WTC11 (cell line): ENCODE measurements at places on chromosomes 11 and 22. TPM values are rescaled to one million over a fixed set of nuclear protein-coding genes. Genes with fewer than 3 reads are reported as not detected.

- DNase-seq, result no peak
Measured at GRCh38 chr22:49958931-49959781, 1.4 kb upstream of the PIM3 start.

- DNase-seq, result no peak
Measured at GRCh38 chr22:37206118-37206840, 6.0 kb downstream of the SSTR3 start.

DNA sequence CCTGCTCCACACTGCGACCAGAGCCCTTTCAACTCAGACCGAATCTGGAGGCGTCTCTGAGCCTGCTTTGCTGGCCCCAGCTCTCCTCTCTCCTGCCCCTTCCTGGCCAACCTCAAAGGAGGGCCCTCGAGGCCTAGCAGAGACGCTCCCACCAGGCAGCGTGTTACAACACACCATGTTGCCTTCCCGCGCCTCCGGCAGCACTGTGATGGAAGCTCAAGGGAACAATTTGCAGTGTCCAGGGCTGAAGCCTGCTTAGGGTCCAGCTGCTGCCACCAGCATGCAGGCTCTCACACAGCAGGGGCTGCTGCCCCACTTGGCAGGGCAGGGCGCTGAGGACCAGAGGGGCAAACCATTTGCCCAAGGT, 18.4 kb downstream of the LINC01488 start:
- no peak for DNase-seq

GRCh38 chr11:47408598-47409439, 429 bp downstream of the SLC39A13 start:
- peak; percentile 49 for DNase-seq

IFITM1 gene
- 544 to 679 TPM (median 640 TPM) in 3 replicates for total RNA-seq

OR51E2 gene
- not detected in 3 replicates for total RNA-seq

DNA sequence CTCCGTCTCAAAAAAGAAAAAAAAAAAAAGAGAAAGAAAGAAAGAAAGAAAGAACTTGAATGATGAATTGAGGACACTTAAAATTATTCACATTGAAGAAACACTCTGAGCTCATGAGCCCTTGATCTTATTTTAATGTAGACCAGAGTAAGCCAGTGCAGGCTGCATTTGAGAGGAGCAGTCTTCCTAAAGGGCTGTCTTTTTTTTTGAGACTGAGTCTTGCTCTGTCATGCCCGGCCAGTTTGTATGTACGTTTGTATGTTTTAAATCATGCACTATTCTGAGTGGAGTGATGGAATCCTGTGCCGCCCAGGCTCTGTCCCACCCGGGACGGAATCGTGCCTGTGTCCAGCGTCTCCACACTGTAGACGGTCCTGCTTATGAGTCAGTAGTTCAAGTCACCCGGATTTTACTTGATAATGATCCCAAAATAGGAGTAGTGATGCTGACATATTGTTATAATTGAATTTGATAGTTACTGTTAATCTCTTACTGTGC, 9.6 kb downstream of the FGF4 start:
- no peak for DNase-seq

LAYN gene
- total RNA-seq, result 3.0 to 3.7 TPM (median 3.6 TPM) in 3 replicates

GRCh38 chr11:102318469-102318868, 1.2 kb downstream of the BIRC3 start:
- no peak for DNase-seq

DNA sequence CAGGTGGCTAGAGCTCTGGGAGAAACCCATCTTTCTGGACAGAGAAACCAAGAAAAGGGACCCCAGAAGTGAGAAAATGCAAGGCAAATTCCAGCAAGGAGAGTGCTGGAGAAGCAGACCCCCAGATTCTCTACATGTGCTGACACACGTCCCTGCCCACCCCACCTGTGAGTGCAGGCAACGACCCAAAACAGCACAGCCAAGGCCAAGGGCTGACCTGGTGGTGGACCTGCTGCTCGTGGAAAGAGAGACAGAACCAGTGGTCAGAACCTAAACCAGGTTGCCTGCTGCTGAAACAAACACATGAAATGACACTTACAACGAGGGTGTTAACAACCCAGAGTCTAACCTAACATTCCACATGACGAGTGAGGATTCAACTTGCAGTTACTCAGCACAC, 24.6 kb downstream of the TRMU start:
- no peak for DNase-seq

OR51E1 gene
- total RNA-seq, result not detected in 3 replicates

- DNase-seq, result no peak
Measured at GRCh38 chr11:112835591-112836255, 125.5 kb upstream of the NCAM1 start.

- no peak for DNase-seq
Measured at GRCh38 chr11:119120639-119121007, 757 bp upstream of the HINFP start.

- no peak for DNase-seq
Measured at GRCh38 chr11:64499261-64500004, 91.6 kb upstream of the SLC22A12 start.

AQP11 gene
- total RNA-seq, result 0.99 to 1.6 TPM (median 1.2 TPM) in 3 replicates

- no peak for DNase-seq
Measured at GRCh38 chr11:2158966-2159365, 2.0 kb downstream of the INS start.

RRP8 gene
- total RNA-seq, result 12.5 to 15.0 TPM (median 14.6 TPM) in 3 replicates
